ENCODE measurements at places on chromosomes 5 and 9.

DNA sequence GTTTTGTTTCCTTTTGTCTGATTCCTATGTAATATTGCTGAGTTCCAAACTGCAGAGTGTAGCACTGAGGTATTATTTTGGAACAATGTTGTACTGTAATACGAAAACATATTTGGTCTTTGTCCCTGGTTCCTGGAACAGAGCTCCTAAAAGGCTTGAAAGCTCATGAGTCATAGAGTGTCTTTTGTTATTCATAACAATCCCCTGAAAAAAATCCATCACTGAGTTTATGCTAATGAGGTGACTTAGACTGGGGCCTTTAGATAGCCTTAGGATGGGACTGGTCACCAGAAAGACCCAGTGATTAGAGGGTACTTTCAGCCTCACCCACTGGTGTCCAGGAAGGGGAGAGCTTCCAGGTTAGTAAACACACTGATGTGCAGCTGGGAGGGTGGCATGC is 132.7 kb upstream of the POU5F2 start:
- no peak for DNase-seq

DNA sequence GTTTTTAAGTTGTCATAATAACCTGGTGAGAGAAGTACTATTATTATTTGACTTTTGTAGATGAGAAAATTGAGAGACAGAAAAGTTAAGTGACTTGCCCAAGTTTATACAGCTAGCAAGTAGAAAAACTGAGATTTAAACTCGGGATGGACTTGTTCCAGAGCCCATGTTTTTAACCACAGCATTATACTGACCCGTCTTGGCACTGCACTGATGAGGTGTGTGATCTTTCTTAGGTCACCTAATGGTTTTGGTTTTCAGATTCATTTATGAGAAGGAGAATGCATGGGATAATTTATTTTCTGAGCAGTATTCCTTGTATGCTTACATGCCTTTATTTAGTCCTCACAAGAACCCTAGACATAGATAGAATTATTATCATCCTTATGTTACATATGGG is 201.8 kb upstream of the CDKN2B start:
- DNase-seq: no peak

DNA sequence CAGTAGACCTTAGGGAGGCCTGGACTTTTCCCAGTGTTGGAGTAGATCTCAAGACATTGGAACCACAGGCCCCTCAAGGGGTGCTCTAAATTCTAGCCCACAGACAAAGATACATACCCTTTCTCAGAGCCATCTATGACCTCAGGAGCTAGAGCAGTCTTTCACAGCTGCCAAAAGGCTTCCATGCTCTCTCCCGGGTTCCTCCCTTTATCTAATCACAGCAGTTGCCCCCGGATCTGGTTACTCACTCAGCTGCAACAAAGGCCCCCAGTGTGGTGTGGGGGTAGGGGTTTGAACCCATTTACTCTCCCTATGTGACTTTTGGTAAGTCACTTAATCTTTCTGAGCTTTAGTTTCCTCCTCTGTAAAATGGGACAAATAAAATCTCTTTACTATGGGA is 27.0 kb downstream of the POU4F3 start:
- DNase-seq: no peak

DNA sequence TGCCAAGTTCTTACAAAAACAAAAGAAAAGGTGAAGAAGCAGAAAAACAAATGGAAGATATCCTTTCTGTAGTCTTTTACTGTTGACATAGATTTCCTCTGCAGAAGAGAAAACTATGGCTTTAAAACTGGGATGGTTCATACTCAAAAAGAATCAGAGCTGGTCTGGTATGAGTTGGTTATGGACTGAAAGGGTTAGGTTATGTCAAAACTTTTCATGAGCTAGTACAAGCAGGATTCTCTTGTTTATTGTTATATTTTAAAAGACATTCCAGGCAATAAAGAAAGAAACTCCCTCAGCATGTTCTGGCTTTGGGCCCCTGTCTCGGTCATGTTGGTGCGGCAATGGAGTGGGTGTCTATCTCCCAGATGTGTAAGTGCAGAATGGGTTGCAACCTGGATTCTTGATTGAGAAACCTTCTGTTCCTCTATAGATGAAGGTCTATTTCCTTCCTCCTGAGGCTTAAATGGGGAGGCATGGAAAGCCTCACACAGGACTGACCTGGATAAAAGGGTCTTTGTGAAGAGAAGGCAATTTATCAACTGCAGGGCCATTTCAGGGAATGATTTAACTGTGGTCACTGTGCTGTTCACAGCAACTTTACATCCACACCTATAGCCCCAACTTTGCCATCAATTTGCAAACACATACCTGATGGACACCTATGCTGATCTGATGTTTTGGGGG is 209.6 kb upstream of the TNC start:
- no peak for DNase-seq

GRCh38 chr9:119126040-119126439 is 243.2 kb downstream of the BRINP1 start:
- no peak for DNase-seq

GRCh38 chr9:107650321-107650720 is 160.8 kb upstream of the KLF4 start:
- DNase-seq: no peak

GRCh38 chr9:93588641-93589609 is 12.5 kb downstream of the PHF2 start:
- no peak for DNase-seq

- DNase-seq: no peak
These were observed 106.6 kb downstream of the PDE8B start for GRCh38 chr5:77316871-77317661.

DNA sequence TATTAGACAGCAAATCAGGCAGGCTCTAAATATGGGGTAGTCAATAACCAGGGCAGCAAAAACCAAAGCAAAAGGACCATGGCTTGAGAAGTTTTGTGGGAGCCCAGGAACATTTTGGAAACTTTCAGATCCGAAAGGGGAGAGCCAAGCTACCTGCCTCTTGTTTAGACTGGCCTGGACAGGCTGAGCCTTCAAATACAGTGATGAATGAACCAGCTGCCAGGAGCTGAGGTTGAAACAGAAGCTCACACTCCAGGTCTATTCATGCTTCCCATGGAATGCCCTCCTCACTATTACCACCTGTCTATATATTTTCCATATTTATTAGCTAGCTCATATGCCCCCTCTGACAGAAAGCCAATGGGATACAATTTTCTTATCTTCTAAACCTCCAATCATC is 150.8 kb upstream of the SLC44A1 start:
- no peak for DNase-seq

Data from NCI-H1436 (cell line).